Heart right ventricle (tissue), 16 donors: ENCODE measurements at places on chromosomes 1 and 21. TPM values are rescaled to one million over a fixed set of nuclear protein-coding genes. Genes with fewer than 3 reads are reported as not detected.

TCHH gene
- not detected for total RNA-seq

MMEL1 gene
- not detected for total RNA-seq

OR6N2 gene
- not detected for total RNA-seq

KMO gene
- total RNA-seq, result not detected

GPR161 gene
- 3.3 TPM for total RNA-seq

TLCD4 gene
- total RNA-seq, result 86.8 TPM

LEPROT gene
- 30.0 TPM for total RNA-seq

ATP1A1 gene
- total RNA-seq, result 184 TPM

NPHS2 gene
- total RNA-seq, result not detected

FAM72A gene
- not detected for total RNA-seq

ZYG11A gene
- total RNA-seq, result not detected

KRTAP23-1 gene
- not detected for total RNA-seq

THAP3 gene
- 13.0 TPM for total RNA-seq

TMCC2 gene
- total RNA-seq, result 2.4 TPM

NHLH1 gene
- not detected for total RNA-seq
